ENCODE measurements at places on chromosomes 5 and 9.

DNA sequence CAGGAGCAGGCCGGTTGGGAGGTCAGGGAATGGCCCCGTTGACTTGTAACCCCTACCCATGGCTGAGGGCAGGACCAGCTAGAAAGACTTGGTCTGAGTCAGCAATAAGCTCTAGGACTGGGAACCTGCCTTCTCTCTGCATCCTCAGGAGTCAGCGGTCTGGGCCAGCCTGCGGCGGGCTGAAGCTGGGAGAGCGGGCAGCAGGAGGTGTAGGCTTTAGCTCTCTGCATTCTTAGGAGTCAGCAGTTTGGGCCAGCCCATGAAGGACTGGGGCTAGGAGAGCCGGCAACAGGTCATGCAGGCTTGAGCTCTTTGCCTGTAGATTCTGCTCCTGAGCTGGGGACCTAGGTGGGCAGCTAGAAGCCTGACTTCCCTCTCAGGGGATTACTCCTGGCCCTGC is 6.4 kb upstream of the SMIM32 start:
- no peak for DNase-seq

- DNase-seq, result no peak
Observed at GRCh38 chr9:38771593-38771992, 51.7 kb upstream of the FAM240B start.

GRCh38 chr5:96493219-96493790 is 60.3 kb upstream of the PCSK1 start:
- DNase-seq, result no peak

DNA sequence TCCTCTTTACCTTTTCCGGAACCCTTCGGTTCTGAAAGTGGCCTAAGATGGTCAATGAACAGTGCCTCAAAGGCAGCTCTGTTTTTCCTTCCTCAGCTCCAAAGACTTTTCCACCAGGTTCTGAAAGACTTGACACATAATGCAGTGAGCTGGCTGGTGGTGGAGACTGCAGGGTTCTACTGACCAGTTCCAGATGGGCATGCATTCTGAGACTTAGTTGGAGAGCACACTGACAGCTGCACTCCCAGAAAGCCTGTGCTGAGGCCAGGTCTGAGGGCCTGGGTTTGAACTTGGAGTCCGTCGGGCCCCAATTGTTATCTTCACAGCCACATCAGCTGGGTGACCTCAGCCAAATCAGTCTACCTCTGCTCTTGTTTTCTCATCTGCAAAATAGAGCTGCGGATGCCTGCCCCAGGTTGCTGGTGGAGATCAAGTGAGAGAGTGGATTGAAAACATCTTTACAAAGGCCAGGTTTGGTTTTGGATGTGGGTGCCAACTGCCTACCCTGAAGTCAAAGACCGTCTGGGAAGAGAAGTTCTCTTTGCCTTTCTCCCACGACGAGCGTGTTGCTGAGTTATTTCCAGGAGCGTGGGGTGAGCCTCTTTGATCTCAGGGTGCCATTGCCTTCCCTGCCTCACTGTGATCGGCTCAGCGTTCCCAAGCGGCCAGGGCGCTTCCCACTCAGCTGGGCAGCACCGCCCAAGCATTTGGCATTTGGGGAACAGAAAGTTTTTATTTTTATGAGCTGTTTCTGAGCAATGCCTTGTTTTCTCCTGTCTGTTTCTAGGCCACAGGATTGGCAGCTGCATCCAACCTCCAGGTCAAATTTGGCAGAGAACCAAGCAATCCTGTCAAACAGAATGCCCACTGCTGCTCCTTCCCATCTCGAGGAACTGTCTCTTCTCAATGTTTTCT is 54.9 kb downstream of the RAD23B start:
- DNase-seq, result peak; percentile 31

GRCh38 chr5:173497685-173498084 is 118.8 kb downstream of the BOD1 start:
- DNase-seq, result no peak

GRCh38 chr9:112863214-112863613 is 27.5 kb downstream of the SLC46A2 start:
- no peak for DNase-seq

DNA sequence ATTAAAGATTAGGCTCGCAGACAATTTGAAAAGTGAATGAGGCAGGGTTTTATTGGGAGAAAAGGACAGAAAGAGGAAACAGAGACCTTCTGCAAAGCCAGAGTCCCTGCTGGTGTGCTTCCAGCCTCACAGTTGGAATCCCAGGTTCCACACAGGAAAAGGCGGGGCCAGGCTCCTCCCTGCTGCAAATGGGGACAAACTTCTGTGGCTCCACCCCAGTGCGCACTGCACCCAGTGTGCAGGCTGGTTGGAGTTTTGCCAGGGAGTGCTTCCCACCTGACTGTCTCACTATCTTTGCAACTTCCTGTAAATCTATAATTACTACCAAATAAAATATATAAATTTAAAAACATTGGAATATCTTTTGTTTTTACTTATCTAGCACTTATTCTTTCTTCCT is 386.0 kb upstream of the GRIN3A start:
- DNase-seq, result no peak

GRCh38 chr5:96931605-96932004 is 4.3 kb upstream of the LNPEP start:
- no peak for DNase-seq

DNA sequence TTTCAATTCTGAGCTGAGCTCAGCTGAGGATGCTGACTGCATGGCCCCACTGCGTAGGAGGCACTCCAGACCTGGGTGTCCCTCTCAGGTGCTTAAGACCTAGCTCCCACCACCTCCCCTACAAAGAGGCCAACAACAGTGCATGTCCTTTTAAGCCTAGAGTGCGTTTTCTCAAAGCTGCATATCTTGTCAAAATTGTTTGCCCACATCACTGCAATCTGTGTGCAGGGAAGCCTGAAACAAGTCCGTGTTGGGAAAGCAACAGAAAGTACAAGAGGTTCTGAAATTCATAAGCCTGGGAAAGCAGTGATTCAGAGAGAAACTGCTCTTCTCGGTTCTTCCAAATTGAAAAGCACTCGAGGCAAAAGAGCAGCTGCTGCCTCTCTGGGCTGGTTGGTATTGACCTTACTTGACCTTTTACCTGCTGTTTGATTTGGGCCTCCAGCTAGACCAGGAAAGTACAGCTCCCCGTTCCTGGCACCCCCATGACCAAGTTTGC is 238.4 kb downstream of the NR2F1-AS1 start:
- no peak for DNase-seq

DNA sequence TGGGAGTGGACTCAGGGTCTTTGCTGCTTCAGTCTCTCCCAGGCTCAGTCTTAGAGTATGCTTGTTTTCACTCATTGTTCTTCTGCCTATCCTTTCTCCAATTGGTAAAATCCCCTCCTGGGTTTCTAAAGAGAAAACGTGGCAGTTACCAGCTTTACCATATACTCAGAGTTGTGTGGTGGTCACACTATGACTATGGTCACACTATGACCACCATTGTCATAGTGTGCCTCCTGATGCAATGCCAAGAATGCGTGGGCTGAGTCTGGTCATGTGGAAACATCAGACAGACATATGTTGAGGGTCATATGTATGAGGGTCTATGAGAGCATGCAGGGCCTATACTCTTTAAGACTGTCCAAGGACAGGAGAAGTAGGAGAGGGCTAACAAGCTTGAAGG is 326.5 kb upstream of the PRR16 start:
- DNase-seq, result no peak

DNA sequence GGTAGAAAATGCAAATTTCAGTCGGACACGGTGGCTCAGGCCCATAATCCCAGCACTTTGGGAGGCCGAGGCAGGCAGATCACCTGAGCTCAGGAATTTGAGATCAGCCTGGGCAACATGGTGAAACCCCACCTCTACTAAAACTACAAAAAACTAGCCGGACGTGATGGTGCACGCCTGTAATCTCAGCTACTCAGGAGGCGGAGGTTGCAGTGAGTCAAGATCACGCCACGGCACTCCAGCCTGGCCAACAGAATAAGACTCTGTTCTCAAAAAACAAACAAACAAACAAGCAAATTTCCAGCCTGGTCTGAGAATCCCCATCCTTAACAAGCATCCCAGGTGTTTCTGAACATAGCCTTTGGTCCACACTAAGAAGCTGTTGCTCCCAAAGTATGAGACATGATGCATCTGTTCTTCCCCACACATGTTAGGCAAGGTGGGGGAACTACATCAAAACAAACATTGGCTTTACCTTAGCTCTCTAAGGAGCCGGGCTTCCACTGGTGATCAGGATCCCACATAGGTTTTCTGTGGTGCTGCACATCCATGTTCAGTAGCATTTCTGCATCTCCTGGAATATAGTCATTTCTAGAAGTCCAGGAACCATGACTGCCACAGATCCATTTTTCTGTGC is 92.5 kb upstream of the DMRT1 start:
- no peak for DNase-seq

DNA sequence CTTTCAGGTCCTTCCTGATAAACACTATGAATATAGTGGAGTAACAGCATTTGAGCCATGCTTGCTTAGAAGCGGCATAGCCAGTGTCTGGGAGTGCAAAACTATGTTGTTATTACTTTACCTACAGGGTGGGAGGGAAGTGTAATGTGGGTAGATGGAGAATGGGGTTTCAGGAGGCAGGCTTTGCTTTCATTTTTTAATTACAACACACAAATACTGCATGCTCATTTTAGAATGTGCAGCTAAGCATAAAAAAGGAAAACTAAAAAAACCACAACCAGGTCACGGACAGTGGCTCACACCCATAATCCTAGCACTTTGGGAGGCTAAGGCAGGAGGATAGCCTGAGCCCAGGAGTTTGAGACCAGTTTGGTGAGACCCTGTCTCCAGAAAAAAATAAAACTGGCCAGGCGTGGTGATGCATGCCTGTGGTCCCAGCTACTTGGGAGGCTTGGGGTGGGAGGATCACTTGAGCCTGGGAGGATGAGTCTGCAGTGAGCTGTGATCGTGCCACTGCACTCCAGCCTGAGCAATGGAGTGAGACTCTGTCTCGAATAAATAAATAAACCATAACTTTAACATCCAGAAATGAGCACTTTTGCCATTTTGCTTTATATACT is 20.2 kb downstream of the HAVCR1 start:
- DNase-seq, result no peak

- no peak for DNase-seq
Observed at GRCh38 chr5:158039441-158039840, 180.5 kb upstream of the CLINT1 start.

GRCh38 chr5:2254880-2255750 is 372.4 kb upstream of the IRX4 start:
- no peak for DNase-seq

DNA sequence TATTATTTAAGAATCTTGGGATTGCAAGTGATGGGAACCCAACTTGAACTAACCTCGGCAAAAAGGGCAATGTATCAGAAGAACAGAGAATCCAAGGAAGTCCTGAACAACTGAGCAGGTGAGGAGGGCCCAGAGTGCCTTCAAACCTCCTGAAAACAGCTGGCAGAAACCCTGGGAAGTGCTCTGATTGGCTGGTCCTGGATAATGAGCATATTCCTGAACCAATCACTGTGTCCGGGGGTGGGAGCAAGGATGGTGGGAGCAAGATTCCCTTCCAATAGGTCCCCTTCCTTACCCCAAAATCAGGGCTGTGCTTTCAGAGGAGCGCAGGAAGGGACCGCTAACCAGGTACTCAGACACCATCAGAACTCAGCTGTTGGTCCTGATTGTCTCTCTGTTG is 31.9 kb upstream of the TBC1D2 start:
- DNase-seq, result no peak

- peak; percentile 15 for DNase-seq
Observed at GRCh38 chr9:111662576-111663300, 1.3 kb downstream of the GNG10 start.

GRCh38 chr9:93316726-93317494 is 133.0 kb downstream of the WNK2 start:
- DNase-seq, result no peak

DNA sequence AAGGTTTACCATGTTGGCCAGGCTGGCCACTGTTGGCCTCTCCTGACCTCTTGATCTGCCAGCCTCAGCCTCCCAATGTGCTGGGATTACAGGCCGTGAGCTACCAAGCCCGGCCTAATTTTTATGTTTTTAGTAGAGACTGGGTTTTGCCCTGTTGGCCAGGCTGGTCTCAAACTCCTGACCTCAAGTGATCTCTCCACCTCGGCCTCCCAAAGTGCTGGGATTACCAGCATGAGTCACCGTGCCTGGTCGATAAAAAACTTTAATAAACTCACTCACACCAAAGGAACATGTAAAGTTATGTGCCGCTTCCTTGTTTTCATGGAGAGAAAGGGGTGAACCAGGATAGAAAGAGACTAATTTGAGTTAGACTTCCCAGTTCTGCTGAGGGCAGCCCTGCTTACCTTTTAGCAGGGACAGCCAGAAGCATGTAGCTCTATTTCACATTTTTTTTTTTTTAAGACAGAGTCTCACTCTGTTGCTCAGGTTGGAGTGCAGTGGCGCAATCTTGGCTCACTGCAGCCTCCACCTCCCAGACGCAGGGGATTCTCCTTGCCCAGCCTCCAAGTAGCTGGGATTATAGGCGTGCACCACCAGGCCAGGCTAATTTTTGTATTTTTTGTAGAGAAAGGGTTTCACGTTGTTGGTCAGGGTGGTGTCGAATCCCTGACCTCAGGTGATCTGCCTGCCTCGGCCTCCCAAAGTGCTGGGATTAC is 11.4 kb upstream of the HAUS6 start:
- no peak for DNase-seq

DNA sequence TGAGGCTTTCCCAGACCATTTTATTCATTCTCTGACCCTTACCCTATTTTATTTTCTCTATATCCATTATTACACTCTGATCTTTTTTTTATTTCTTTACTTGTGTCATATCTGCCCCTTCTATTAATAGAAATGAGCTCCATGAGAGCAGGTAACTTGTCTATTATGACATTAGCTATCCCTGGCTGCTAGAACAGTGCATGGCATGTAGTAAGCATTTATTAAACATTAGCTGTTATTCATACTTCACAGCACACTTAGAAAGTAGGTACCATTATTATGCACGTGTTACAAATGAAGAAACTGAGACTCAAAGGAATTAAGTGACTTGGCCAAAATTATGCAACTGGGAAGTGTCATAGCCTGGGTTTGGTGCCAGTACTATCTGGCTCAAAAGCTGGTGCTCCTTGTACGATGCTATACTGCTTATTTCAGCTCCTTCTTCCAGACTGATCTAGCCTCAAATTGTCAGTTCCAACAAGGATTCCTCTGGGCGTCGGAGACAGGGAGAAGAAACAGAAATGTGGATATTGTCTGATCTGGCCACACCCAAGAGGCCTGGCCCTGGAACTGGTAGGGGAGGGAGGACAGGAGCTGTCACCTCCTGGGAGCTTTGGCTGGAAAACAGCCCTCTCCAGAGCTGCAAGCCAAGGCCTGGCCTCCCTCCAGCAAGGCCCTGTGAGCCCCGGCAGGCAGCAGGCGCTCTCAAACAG is 10.8 kb upstream of the NIPAL4 start:
- DNase-seq, result no peak

DNA sequence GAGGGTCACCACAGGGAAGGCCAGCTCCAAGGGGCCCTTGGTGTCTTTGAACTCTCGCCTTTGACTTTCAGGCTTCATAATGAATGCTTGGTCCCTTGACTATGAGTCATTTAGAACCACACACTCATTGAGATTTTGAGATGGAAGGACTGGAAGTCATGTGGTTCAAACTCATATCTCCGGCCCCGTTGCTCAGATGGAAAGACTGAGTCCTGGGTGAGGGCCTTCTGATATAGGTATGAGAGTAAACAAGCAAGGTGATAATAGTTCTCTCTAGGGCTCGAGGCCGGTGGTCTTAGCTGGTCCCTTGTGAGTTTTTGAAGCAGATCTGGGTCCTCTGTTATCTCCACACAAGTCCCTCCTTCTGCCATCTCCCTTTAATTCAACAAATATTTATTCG is 210.6 kb downstream of the PAX5 start:
- DNase-seq, result no peak

- DNase-seq, result no peak
Observed at GRCh38 chr5:42636946-42637345, 119.7 kb upstream of the CCDC152 start.
